ENCODE measurements at places on chromosomes 4 and X.

DNA sequence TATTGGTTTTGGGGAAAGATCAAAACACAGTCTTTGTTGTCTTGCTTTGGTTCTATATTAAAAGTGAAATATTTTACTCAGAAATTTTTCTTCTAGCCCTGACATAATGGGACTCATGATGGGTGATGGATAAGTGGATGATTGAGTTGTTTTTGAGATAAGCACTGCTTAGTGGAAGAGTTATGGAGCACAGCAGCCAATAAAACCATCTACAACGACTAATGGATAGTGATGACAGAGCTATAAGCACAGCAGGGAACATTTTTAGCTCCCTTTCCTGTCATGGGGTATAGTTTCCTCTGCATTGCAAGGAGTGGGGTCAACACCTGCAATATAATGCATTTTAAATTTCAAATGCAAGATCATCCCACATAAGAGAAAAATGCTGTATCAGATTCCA is 812.4 kb downstream of the STPG2 start:
- no peak for DNase-seq

GRCh38 chr4:86156531-86156930 is 203.3 kb downstream of the MAPK10 start:
- no peak for DNase-seq

- no peak for DNase-seq
These were observed 622.1 kb downstream of the SPRY1 start for GRCh38 chr4:124018383-124019317.

DNA sequence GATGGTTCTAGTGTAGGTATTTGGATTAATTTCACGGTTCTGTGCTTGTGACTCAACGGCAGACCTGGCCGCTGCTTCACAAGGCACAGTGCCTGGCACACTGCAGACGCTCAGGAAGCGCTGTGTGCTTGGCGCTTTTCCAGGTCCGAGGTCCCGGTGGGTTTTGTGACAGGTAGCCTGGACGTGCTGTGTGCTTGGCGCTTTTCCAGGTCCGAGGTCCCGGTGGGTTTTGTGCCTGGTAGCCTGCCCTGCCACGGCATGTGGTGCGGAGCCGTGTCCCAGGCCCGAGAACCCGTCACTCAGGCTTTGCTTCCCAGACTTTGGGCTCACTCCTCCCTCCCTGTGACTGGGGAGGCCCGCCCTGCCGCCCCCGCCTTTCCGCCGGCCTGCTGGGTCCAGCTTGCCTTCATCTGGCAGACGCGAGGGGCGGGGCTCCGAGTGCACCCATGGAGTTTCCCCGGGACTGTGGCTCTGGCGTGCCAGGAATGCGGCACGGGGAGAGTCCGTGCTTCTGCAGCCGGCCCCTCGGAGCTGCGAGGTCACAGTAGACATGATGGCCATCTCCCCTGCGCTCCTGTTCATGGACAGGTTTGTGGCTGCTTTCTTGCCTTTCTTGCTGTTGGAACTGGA is 44.2 kb downstream of the TBC1D14 start:
- no peak for DNase-seq

- no peak for DNase-seq
These were observed 571.1 kb downstream of the PCDH7 start for GRCh38 chr4:31291238-31291637.

GRCh38 chrX:56462389-56462788 is 101.0 kb upstream of the UBQLN2 start:
- DNase-seq: no peak

DNA sequence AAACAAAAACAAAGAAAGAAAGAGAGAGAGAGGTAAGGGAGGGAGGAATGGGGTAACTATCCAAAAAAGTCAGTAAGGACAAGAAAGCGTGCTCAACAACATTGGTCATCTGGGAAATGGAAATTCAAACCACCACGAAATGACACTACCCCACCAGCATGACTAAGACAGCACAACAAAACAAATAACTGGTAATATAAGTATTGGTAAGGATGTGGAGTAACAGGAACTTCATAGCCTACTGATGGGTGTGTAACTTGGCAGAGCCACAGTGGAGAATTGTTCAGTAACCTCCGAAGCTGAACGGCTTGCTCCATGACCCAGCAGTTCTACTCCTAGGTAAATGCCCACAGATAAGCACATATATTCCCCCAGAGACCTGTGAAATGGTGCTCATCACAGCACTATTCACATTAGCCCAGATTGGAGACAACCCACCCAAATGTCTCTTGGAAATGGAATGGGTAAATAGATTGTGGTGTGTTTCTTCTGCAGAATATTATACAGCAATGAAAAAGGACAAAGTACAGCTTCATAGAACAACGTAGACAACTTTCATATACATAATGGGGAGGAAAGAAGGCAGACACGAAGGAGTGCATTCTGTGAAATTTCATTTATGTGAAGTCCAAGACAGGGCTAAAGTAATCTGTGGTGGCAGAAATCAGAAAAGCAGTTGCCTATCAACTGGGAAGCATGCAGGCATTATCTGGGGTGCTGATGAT is 95.5 kb upstream of the ATP6AP2 start:
- no peak for DNase-seq

- DNase-seq: no peak
These were observed 450.7 kb downstream of the HNRNPD start for GRCh38 chr4:81923140-81923539.

DNA sequence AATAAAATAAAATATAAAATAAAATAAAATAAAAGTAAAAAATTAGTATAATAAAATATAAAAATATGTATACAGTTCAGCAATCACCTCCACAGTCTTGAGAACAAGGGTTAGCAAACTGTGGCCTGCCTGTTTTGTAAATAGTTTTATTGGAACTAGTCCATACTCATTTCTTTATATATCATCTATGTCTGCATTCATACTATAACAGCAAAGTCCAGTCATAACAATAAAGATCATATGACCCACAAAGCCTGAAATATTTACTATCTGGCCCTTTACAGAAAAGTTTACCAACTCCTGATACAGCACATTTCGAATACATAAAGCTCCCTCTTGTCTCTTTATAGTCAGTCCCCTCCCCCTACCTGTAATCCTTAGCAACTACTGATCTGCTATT is 111.9 kb downstream of the SLC10A6 start:
- DNase-seq: no peak

- DNase-seq: no peak
These were observed 175.6 kb upstream of the GPC4 start for GRCh38 chrX:133590703-133591505.

GRCh38 chr4:7787067-7787466 is 152.6 kb downstream of the AFAP1 start:
- DNase-seq: no peak

GRCh38 chr4:70676554-70677090 is 10.3 kb upstream of the JCHAIN start:
- DNase-seq: no peak

GRCh38 chr4:149638073-149638472 is 177.6 kb downstream of the IQCM start:
- no peak for DNase-seq

DNA sequence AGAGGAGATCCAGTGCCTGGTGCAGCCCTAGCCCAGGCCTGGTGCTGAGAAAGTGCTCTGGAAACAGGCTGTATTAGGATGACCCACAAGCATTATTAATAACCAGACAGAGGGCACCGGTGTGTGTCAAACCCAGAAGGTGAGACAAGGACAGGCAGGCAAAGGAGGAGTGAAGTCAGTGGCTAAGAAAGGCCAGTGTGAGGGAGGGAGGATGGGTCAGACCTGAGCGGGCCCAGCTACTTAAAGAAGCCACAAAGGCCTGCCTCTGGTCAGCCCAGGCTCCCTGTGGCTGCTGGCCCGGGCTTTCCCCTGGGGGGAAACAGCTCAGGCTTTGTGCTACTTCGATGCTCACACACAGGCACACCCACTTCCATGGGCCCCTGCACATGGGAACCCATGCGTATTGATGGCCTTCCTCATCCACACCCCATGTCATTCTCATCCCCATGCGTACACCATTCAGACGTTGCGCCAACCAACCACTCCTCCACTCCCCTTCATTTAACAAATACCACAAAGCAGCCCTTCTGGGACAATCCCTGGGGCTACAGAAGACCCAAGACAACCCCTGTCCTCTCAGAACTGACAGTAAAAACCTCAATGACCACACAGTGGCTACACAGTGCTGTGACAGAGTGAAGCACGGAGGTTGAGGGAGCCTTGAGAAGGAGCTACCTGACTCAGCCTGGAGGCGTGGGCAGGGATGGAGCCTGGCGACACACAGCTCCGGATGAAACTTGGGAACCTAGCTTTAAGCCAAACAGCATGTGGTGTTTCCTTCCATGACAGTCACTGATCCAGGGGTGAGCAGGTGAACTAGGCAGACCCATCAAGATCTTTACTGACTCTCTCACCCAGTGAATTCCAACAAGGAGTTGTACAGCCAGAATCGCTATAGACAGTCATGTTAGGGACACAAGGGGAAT is 24.9 kb upstream of the MTM1 start:
- no peak for DNase-seq

DNA sequence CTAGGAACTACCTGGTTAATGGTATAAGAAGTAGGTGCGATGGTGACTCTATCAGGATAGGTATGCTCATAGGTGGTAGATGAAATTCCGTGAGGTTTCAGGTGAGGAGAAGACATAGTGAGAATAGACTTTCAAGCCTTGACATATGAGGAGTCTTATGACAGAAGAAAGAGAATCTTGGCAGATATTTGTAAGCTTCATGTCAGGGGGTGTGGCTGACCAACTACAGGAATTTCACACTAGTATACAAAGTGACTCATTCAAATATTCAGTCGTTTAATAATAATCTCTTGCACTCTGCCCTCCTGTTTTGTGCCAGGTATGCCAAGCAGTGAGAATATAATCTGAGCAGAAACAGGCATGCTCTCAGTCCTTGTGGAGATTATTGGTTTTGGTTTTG is 22.8 kb downstream of the PACRGL start:
- no peak for DNase-seq

- DNase-seq: no peak
These were observed 383.8 kb upstream of the TENM3 start for GRCh38 chr4:181859439-181859838.

DNA sequence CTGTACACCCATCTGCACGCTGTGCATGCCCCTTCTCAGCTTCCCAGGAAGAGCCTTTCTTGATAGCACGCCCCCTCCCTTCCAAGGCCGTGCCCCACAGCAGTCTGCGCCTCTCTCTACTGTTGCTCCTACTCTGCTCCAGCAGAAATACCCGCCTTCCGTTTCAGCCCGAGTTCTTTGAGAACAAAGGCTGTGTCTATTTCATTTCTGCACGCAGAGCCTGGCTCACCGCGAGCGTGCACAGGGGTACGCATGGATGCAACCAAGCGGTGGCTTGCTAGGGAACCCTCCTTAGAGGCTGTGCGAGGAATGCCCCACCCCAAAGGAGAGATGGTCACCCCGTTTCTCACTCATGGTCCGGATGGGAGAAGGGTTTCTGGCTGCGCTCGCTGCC is 485 bp downstream of the AADAT start:
- no peak for DNase-seq

DNA sequence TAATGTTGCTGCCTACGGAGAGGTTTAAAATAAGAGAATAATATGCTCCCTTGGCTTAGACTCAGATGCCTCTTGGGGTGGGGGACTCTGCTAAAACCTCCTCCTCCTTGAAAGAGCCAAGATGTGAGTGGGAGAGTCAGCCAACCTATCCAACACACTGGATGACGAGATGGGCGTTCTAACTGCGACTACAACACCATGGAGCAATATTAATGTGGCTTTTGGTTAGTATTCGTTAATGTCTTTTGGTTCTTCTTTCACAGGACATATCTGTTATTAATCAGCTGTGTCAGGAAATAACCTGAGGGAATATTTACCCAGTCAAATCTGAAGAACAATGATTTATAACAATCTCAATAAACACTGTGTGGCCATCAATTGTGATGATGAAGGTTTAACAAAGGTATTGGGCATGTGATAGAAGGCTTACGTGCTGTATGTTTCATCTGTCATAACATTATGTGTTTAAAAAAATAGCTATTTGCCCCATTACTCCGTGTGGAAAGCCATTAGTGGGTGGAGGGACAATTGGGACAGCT is 143.5 kb upstream of the FTHL17 start:
- DNase-seq: no peak

- no peak for DNase-seq
These were observed 67.4 kb downstream of the ZNF827 start for GRCh38 chr4:145871209-145871608.

DNA sequence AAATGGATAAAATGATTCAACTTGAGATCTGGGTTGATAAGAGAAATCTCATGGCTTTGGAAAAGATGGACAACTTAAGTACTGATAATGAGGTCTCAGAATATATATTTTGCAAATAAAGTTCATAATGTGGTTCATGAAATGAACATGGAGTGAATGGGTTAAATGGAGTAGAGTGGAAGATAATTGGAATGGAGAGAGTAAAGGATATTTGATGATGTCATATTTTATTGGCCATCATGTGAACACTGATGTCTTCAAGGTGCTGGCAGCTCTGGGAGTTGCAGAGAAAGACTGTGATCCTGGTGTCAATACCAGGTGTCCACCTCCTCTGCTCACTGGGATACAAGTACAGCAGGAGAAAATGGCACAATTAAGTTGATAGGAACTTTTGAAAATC is 133.9 kb upstream of the ZXDA start:
- DNase-seq: no peak

- no peak for DNase-seq
These were observed 814.2 kb upstream of the PABPC4L start for GRCh38 chr4:135015771-135016170.

GRCh38 chr4:8730681-8731080 is 138.1 kb downstream of the CPZ start:
- no peak for DNase-seq

DNA sequence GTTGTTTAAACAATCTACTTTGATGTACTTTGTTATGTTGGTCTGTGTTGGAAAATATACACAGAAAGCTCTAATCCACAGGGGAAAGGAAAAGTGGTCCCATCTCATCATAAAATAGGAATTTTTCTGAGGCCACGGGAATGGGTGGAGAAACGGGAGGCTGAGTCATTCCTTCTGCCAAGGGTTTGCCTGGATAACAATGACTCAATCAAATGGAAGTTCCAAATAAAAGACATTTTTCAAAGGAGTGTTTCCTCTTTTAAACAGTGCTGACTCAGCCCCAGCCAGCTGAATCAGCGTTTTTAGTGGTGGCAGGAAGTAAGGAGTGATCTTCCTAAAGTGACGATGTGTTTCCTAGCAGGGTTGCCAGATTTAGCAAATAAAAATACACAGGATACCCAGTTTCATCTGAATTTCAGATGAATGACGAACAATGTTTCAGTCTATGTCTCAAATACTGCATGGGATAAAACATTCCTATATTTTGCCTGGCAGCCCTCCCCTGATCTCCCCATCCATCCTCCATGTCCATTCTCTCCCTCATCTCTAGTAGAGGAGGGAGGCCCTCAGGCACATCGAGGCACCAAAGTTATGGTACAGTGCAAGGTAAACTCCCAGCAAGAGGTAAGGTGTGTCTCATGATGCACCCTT is 345.4 kb upstream of the GATB start:
- no peak for DNase-seq

GRCh38 chr4:117770269-117771102 is 263.8 kb upstream of the NDST3 start:
- DNase-seq: no peak
